Skeletal muscle tissue (tissue), 5 donors: ENCODE measurements at places on chromosomes 3 and 15. TPM values are rescaled to one million over a fixed set of nuclear protein-coding genes. Genes with fewer than 3 reads are reported as not detected.

Gene BTBD1
- total RNA-seq, result 99.7 TPM

Gene SLC51A
- 2.1 TPM for total RNA-seq

Gene ARL14
- total RNA-seq, result not detected

Gene NRROS
- 1.6 TPM for total RNA-seq

Gene CRABP1
- 8.9 TPM for total RNA-seq

Gene PAQR9
- total RNA-seq, result under 0.01 TPM

Gene NDN
- 190 TPM for total RNA-seq
